ENCODE measurements at places on chromosomes 11 and 22.

GRCh38 chr11:73760135-73760678 is 667 bp downstream of the RAB6A start:
- DNase-seq, result peak; percentile 21

DNA sequence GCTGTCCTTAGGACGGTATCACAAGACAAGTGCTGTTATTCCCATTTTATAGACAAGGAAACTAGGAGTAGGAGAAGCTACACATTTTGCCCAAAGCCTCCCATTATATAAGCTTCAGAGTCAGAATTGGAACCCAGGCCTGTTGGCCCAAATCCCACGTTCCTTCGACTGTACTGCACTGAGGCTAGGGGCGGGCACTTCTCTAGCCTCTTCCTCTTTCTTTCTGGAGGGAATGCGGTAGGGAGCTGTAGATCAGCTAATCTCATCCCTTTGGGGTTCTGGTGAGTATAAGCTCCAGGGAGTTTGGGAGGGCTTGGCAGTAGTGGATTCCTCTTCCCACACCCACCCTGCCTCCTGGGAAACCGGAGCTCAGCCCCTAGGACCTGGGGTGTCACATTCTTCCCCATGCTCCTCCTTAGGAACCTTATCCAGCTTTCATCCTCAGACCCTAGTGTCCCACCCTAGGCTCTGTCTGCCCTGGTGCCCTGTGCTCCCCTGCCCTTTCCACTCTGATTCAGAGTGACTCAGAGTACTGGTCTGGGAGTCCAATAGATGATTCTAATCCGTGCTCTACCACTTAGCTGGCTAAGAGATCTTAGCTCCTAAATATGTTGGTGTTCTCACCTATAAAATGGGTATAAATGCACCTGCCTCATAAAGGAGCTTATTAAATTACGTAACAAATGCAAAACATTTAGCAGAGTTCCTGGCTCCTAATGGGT is 29.3 kb downstream of the PHLDB1 start:
- no peak for DNase-seq

DNA sequence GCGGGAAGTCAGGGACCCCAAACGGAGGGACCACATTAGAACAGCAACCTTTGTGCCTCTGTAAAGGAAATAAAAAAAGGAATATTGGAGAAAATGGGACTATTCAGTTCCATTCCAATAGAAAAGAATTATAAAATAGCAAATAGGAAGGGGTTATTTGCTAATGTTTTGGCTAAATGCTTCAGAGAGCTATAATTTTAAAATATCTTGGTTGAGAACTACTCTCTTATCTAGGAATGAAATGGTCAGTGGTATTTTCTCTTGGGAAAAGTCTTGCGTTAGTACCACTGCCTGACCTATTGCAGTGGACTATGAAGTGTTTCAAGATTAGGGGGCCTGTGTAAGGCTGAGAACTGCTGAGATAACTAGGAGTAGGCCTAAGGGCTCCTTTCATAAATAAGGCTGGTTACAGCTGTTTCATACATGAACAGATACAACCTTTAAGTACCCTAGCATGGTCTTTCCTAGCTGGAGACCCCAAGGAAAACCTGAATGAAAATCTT is 6.9 kb upstream of the WEE1 start:
- no peak for DNase-seq

- no peak for DNase-seq
Observed at GRCh38 chr11:118281284-118281683, 17.2 kb upstream of the MPZL2 start.

DNA sequence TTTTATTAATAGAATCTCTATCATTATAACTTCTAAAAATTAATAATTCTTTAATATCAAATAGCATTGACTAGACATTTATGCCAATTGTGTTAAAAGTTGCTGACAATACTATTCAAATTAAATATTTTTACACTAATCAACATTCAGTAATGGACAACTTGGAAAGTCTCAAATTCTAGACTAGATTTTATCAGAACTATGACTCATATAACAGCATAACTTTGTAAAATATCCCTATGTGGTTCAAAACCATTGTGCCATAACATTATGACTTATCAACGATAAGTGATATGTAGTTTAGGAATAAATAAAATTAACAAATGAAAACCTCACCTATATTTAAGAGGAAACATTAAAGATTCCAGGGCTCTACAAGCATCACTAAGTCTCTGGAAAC is 291.8 kb downstream of the SBF2 start:
- DNase-seq, result no peak

- DNase-seq, result no peak
Observed at GRCh38 chr11:76781807-76782530, 1.2 kb upstream of the TSKU start.

DNA sequence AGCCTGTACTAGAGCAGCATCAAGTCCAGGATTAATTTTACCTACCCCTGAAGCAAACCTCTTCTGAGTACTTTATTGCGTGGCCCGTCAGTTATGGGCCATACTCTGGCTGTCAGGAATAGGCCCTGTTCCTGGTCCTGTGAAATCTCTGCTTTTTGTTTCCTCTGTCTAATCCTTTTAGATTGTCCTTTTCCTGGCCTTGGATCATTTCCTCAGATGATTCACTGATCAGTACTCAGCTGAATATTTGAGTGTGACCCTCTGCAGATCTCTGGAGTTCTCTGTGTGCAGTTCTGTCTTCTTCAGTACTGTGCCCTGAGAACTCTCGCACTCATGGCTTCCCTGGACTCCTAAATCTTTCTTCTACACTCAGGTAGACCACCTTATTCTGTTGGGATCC is 123.5 kb downstream of the UVRAG start:
- no peak for DNase-seq

DNA sequence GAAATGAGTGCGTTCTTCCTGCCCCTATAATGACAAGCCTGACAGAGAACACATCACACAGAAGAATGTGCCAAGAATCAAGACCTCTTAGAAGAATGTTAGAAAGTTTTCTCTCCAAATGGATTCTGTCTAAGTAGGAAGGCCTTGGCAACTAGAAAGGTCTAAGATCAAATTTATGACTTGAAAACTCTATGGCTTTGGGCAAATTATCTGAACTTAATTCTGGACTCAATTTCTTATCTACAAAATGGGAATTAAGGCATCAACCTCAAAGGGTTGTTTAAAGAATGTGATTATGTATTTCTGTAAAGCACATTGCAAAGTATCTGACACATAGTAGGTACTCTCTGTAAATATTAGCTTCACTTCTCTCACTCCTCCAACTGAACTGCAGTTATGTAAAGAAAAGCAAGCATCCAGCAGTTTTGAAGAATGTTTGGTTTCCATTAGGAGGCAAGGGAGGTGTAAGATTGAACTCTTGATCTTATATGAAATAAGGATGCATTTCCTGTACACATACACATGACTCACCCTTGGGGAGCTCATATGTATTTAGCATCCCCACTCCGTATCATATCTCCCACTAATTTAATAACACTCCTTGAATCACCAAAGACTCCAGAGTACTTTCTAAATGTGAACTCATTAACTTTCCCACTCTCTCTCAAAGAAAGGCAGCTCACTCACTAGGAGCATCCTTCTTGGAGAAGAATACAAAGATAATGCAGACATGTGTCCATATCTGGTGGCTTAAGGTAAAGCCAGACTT is 77.6 kb downstream of the ETS1 start:
- no peak for DNase-seq

DNA sequence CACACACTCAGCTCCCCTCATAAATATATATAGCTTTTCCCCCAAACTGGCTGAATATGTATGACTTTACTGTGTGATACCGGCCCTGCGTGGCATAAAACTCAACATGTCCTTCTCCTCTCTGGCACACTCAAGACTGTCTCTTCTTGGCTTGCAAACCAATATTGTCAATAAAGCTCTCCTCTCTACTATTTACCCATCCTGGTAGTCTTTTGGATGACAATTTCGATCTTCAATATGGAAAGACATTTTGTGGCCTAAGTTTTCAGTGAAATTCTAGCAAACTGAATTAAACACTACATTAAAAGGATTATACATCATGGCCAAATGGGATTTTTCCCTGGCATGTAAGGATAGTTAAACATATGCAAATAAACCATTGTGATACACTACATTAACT is 1255.9 kb downstream of the JRKL start:
- no peak for DNase-seq

DNA sequence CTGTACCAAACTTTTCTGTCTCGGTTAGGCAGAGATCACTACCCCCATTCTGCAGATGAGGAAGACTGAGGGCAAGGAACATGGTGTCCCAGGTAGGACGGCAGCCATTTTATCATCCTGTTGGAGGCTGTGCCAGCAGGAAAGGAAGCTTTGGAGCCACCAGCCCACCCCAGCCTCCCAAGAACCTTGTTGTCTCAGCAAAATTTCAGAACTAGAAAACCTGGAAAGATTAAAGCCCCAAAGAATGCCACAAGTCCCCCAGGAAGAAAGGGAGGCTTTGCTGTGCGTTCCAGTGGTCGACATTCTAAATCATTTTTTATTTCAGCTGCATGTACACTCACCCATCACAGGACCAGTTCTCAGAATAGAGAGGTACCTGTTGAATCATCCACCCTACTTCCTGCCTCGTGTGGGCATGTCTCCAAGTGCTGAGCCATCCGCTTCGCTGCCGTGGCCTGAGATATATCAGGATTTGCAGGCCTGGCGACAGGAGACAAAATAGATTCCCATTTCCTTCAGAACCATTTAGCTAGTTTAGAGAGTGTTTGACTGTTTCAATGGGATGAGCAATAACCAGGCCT is 13.0 kb upstream of the EIF3D start:
- DNase-seq, result no peak

- peak; percentile 31 for DNase-seq
Observed at GRCh38 chr11:107017433-107018218, 650 bp downstream of the GUCY1A2 start.

DNA sequence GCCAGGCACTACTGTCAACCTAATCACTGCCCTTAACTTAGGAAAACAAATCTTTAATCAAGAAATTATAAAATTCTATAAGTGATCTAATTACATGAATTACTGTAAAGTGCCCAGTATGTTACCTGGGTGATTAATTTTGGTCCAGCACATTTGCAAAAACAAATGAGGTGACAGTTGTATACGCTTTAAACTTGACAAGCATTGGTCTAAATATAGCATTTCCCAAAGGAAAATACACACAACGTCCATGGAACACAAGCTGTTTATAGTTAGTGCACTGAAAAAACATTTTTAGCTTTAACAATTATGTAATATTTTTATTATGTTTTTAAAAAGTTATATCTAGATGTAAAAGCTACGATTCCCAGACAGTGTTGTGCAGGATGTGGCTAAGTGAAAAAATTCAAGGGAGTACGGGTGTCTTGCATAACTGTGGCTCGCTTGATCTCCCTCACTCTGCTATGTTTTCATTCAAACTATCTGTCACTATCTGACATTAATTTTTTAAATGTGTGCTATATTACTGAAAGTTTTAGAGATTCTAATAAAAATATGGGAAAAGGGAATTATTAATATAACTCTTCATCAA is 38.8 kb downstream of the PGR start:
- no peak for DNase-seq

DNA sequence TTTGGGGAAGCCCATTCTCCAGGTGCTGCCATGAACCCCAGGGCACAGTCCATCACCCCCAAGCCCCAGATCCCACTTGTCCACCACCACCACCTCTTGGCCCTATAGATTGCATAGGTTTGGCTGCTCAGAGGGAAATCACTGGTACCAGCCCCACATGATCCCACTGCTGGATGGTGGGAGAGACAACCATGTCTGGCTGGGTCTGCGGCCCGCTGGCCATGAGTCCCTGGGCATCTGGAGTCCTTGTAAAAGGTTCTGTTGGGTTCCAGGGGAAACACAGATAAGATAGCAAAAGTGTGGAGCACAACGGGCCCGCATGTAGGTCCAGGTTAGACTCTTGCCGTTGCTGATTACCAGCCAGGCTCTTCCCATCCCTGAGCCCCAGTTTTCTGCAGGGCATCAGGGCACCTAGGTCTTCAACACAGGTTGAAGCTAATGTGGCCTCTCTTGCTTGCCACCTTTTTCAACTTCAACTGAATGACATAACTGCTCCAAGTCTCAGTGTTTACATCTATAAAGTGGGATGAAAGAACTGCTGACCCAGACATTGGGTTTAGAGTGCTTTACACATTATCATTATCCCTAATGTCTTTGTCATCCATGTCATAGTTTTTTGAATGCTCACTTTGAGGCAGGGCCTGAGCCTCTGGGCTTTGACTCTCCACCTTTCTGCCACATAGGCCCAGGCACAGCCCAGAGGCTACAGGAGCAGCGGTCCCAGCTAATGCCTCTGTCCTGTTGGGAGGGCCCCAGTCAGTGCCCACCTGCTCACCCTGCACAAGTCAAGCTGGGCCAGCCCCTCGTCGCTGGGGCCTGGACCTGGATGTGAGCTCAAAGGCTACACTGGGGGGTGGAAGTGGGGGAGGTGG is 1.0 kb upstream of the TANGO2 start:
- DNase-seq, result no peak

GRCh38 chr11:64915376-64915887 is 1.6 kb downstream of the ATG2A start:
- no peak for DNase-seq

DNA sequence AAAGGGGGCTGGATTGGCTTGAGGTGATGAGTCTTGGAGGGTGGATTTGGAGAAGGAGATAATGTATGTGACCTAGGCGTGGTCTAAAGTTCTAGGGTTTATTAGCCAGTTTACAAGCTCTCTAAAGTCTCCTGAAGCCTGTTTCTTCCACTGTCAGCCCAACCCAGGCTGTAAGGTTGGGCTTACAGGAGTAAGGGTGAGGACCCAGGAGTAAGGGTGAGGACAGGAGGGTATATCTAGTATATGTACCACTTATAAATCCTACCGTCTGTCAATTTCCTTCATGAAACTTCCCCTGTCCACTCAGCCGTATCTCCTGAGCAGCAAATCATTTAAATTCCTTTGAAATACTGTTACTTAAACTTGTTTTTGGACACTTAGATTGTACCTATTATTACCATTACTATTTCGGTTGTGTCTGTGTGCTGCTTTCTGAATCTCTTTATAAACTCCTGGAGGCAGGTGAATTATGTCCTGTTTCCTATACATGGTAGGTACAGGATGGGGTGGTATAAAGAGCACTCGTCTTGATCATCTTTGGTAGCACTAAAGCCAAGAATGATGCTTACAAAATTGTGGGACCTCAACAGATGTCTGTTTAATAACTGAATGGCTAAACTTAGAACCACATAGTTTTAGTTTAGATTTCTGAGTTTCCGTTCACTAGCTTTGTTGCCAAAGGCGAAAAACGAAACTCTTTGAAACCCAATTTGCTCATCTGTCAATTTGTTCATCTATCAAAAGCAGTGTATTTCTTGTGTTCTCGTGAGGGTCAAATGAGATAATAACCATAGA is 192.0 kb downstream of the GRIK4 start:
- no peak for DNase-seq

Measured in midbrain (tissue), 1 donor.